ENCODE measurements at places on chromosomes 11 and 22.

GRCh38 chr11:74084796-74085541 is 76.1 kb upstream of the UCP3 start:
- no peak for DNase-seq

- DNase-seq: no peak
Measured at GRCh38 chr22:50739279-50739691, 1.3 kb downstream of the ACR start.

- DNase-seq: no peak
Measured at GRCh38 chr22:34738661-34739400, 327.1 kb upstream of the ISX start.

GRCh38 chr22:34105461-34106062 is 185.3 kb upstream of the LARGE1 start:
- DNase-seq: peak; percentile 58

DNA sequence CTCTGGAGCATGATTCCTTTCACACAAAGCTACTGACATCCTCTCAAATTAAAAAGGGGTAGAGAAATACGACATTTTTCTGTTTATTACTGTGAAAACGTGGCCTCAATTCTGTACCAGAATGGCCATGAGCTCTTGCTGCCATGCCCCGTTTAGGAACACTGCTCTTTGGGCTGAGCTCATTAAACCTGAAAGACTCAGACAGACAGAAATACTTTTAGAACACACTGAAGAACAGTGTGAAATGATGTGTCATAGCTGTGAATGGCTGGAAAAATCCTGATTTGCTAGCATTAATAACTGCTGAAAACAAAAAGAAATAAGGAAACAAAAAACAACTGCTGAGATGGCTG is 32.2 kb upstream of the TMEM135 start:
- DNase-seq: no peak

- DNase-seq: no peak
Measured at GRCh38 chr11:95556342-95557163, 233.0 kb downstream of the FAM76B start.

GRCh38 chr22:37186228-37186996 is 1.6 kb downstream of the C1QTNF6 start:
- peak; percentile 38 for DNase-seq

- no peak for DNase-seq
Measured at GRCh38 chr11:87666730-87667129, 508.5 kb downstream of the RAB38 start.

GRCh38 chr11:101860696-101861427 is 53.9 kb upstream of the CEP126 start:
- DNase-seq: peak; percentile 25

Data from NT2/D1 (cell line).